ENCODE measurements at places on chromosomes 16 and 17.

DNA sequence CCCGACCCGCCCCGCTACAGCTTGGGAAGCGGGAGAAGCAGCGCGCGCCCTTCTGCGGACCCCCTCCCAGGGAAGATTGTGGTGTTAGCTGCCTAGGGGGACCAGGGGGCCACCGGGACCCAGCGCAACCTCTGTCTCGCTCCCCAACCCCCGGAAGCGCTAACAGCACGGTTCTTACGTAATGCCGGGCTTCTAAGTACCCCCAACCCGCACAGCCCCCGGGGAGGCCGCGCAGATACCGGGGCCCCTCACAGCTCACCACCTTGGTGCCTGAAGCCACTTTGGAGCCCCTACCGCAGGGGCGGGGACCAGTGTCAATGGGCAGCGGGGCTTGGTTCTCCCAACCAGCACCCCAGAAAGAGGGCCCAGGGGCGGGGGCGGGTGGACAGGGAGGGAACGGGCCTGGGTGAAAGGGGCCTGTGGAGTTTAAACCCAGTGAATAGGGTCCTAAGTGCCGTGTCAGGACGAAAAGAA is 348 bp downstream of the MPP2 start:
- DNase-seq: no peak

DNA sequence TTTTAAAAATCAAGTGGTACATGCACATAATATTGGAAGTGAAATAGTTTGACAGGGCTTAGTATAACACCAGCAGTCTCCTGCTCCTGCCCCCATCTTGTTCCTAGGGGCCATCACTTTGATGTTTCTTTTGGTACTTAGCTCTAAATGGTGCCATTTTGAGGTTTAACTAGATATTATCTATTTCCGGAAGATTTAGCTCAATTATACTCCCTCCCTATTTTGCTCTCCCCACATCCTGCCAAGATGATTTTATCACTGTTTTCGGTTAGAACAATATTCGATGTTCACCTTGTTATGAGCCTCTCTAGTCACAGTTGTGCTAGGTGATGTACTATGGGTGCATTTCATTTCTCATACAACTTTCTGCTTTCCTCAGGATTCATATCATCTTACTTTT is 20.0 kb upstream of the SLC35G3 start:
- no peak for DNase-seq

DNA sequence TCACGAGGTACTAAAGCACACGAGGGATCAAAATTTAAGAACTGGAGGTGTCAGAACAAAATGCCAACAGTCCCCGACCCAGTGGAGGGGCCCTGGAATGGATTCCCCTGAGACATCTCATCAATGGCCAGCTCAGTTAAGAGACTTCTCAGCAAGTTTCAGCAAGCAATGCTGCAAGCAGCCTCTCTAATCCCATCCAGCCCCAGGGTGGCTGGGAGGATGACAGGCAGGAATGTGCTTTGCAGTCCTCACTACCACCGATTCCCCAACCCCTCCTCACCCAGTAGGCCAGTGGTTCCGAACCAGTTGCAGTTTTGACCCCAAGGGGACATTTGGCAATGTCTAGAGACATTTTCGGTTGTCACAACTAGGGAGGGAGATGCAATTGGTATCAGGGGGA is 8.7 kb downstream of the GPRC5B start:
- peak; percentile 10 for DNase-seq

- DNase-seq: no peak
These were observed 7.1 kb downstream of the ERBB2 start for GRCh38 chr17:39706921-39707337.
